HT1080 (cell line): ENCODE measurements at places on chromosomes 11 and 22.
A peak's percentile ranks its signal among the peaks of the same experiment; 100 is the strongest.

DNA sequence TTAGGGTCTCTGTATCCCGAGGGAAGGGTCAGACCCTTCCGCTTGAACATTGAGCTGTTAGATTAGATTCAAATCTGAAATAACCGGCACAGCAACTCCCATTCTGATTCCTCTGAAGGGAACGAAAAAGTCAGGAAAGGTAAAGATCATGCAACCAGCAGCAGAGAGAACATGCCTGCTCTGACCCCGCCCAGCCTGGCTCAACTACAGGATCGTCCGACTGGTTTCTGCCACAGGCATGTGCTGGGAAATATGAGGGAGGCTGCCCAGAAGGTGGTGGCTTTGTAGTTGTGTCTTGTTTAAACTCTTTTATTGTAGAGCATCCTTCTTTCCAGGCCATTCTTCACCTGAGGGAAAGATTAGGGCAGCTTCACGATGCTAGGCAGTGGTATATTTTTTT lies 5.0 kb upstream of the MTNR1B start:
- no peak for DNase-seq

GRCh38 chr11:70002433-70002832 lies 75.7 kb upstream of the ANO1 start:
- peak; percentile 37 for DNase-seq

GRCh38 chr11:23684701-23685100 lies 812.2 kb upstream of the LUZP2 start:
- no peak for DNase-seq

DNA sequence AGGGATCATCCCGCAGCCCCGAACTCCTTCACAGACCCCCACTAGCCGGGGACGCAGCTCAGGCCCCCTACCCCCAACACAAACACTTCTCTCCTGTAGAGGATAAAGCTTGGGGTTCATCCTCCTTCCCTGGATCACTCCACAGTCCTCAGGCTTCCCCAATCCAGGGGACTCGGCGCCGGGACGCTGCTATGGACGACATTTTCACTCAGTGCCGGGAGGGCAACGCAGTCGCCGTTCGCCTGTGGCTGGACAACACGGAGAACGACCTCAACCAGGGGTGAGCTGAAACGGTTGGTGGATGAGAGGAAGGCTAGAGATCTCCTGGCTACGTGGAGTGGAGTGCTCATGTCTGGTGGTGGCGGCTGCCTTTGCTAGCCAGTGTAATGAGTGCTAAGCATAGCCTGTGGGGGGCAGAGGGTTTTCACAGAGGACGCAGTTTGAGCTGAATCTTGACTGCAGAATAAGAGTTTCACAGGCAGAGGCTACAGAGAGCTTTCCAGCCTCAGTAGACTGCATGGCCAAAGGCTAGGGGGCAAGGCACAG lies 580 bp downstream of the ILK start:
- DNase-seq: peak; percentile 61

DNA sequence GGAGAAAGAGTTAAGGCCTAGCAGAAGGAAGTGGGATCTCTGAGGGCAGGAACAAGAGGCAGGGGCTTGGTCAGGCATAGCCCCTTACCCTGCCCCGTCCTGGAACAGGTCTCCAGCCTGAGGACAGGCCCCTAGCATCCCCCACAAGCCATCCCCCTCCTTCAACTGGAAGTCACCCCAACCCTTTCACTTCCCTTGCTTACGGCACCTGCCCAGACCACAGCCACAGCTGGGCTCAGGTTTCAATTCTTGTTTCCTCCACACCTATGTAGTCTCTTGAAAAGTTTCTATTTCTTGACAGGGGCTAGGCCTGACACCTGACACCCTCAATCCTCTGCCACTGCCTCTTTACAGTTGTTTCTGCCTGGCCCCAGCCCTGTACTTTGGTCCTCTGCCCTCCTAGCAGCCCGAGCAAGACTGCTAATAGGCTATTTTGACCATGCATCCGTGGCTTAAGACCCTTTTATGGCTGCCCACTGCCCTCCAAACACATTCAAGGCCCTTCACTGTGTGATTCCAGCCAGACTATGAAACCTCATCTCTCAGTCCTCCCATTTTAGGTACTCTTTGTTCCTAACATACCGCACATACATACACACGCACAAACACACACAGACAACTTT lies 10.9 kb upstream of the FCHSD2 start:
- no peak for DNase-seq

DNA sequence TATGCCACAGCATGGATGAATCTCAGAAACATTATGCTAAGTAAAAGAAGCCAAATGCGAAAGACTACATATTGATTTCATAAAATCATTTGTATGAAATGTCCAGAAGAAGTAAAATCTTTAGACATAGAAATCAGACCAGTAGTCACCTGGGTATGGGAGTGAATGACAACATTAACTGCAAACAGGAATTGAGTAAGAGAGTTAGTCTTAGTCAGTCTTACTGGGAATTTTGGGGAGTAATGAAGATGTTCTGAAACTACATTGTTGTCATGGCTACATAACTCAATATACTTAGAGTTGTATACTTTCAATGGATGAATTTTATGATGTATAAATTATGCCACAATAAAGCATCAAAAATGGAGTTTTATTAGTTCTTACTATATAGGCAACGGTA lies 107.8 kb upstream of the CHORDC1 start:
- DNase-seq: no peak

GRCh38 chr11:952406-953385 lies 27.0 kb downstream of the AP2A2 start:
- DNase-seq: no peak

DNA sequence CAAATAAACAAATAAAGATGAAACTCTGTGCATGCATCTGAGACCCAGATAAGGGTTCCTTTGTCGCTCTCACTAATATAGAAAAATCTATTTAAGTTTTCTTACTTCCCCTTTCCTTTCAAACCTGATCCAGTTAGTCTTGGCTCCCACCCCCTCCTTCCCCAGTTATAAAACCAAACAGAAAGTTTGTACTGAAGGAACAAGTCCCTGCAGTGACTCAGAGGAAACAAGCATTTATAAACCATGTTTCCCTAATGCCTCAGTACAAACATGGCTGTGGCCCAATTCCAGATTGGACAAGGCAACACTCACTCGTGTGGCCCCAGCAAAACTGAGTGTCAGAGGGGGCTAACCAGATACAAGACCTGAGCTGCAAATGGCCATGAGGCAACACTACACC lies 65.5 kb upstream of the ARHGAP20 start:
- DNase-seq: peak; percentile 36

DNA sequence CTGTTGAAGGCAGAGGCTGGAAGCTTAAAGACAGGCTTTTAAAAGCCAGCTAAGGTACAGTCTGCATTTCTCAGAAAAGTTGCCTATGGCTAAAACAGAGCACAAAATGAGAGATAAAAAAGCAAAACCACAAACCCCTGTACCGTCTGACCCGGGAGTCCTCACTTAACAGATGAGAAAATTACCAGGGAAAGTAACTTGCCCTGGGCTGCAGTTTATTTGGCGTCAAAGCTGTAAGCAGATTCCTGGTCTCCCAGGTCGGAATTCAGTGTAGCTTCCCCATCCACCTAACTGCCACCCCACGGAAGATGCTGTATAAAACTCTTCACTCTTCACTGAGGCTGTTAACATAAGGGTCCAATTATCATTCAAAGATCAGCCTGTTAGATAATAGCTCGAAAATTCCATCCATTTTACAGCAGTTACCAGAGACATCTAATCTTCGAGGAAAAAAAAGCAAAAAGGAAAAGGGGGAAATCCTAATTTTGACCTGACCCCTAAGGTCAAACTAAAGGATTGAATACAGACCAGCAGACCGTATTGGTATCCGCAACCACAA lies 1.5 kb downstream of the TCF20 start:
- no peak for DNase-seq

DNA sequence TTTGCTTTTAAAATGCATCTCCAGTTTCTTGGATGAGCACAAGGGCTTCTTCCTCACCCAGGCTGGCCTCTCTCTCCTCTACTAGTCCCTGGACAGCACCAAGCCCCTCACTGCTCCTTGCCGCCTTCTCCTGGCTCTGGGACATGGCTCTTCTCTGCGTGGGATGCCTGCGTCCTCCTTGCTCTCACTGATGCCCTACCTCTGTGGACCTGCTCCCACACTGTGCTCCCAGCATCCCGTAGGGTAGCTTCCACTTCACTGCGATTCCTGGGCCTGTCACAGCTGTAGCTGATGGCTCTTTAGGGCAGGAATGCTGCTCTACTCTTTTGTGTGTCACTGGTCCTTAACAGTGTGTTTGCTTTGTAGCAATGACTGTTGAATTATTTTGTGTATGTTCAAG lies 136.3 kb downstream of the SNX19 start:
- DNase-seq: no peak

- no peak for DNase-seq
These were observed 23.6 kb downstream of the RPS6KA4 start for GRCh38 chr11:64382586-64382985.

DNA sequence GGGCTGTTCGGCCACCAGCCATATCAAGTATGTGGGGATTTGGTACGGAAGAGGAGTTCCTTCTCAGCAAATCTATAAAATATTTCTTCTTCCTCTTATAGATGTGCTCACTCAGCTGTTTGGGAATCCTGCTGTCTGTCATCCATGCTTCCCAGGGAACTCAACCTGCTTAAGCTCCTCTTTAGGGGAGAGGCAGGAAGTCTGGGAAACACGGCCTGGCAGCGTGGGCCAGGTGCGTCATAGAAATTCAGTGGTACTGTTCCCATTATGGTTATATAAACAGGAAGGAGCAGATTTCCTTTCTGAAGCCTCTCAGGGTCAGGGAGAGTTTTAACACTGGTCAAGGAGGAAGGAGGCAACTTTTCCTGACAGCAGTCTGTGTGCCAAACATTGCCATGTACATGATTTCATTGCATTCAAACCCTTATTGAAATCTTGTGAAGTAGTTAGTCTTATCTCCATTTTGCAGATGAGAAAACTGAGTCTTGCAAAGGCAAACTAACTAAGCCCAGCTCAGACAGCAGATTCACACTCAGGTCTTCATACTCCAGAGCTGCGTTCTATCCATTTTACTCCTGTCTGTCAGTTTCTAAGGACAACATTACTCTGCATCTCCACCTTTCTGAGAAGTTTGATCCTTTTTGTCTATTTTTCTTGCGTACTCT lies 35.4 kb upstream of the AMOTL1 start:
- peak; percentile 97 for DNase-seq

GRCh38 chr11:79594834-79595233 lies 154.0 kb upstream of the TENM4 start:
- no peak for DNase-seq

DNA sequence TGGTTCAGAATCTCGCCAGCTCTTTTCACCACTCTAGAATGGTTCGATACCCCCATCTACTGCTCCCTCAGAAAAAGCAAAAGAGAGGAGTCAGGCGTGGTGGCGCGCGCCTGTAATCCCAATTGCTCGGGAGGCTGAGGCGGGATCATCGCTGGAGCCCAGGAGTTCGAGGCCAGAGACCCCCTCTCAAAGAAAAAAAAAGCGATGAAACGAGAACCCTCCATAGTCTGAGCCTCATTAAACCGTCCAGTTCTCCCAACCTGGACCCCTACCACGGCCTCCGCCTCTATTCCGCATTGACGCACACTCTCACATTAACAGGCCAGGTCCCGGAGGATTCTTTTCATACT lies 439 bp downstream of the SPA17 start:
- no peak for DNase-seq

- peak; percentile 38 for DNase-seq
These were observed 18.2 kb downstream of the KCNJ1 start for GRCh38 chr11:128848815-128849455.
